ENCODE measurements at places on chromosomes 13 and 19.

DNA sequence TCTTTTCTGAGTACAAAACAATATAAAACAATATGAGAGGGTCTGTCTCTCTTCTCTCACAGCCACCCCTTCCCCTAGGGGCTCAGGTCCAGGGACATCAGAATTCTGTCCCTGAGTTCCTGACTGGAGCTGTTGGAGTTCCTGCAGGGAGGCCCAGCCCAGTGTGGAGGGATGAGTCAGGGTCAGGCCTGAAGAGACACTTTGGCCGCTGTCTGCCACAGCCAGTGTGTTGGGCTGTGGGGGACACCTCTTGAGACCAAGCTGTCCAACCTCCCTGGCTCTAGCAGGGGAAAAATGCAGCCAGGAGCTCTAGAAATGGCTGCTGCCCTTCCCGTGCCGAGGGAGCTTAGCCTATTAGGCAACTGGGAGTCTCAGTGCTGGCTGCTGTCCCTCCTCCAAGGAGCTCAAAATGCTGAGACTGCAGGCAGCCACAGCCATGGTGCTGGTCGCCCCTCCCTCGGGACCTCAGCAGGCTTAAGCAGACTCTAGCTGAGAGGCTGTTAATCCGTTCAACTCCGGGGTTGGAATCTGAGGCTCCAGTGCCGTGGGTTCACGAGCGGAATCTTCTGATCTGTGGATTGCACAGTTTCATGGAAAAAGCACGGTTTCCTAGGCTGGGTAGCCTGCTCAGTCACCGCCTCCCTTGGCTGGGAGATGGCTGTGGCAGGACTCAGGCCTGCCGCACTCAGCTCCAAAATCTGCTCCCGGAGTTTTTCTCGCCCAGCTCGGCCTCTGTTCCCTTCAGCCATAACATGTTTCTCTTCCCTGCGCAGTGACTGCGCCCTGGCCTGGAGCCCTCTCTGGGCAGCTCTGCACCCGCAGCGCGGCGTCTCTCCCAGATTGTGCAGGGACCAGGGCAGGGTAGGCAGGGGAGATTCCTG lies 3.8 kb upstream of the ZNF626 start:
- DNase-seq = peak; percentile 3

DNA sequence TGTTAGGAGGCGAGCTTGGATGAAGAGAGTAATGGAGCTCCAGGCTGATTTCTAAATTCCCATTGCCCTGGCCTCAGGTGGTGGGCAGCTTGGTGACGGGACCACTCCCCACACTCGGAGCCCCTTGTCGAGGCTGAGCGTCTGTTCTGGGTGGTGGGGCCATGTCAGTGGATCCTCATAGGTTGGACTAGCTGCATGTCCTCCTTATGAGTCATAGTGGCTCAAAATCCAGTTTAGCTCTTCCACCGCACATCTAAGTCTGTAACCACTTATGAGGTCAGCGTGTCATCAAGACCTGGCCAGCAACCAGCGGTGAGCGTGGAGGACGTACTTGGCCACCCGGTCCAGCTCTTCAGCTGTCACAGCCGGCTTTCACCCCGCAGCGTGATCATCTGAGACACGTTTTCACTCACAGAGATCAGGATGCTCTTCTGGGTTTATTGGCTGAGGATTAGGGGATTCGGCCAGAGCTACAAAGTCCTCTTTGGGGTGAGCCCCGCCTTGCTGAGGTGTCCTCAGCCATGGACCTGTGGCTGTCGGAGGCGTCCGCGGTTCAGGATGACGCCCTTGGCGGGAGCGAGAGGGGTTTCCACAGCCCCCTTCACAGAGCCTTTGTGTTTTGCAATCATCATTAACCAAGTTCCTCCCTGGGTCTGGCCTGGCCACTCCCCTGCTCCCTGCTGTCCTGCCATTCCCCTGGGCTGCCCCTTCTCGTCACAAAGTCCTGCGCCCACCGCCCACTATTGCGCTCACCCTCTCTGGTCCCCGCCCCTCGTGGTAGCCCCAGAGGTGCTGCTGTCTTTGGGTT lies 41.9 kb downstream of the ADPRHL1 start:
- peak; percentile 70 for DNase-seq

- DNase-seq = no peak
Measured at GRCh38 chr19:14168259-14168972, 32.0 kb upstream of the ASF1B start.

GRCh38 chr13:33210090-33210489 lies 75.5 kb downstream of the STARD13 start:
- no peak for DNase-seq

GRCh38 chr13:27076421-27076820 lies 95.2 kb downstream of the USP12 start:
- DNase-seq = peak; percentile 63

GRCh38 chr13:20513466-20513995 lies 12.1 kb downstream of the CRYL1 start:
- DNase-seq = no peak

DNA sequence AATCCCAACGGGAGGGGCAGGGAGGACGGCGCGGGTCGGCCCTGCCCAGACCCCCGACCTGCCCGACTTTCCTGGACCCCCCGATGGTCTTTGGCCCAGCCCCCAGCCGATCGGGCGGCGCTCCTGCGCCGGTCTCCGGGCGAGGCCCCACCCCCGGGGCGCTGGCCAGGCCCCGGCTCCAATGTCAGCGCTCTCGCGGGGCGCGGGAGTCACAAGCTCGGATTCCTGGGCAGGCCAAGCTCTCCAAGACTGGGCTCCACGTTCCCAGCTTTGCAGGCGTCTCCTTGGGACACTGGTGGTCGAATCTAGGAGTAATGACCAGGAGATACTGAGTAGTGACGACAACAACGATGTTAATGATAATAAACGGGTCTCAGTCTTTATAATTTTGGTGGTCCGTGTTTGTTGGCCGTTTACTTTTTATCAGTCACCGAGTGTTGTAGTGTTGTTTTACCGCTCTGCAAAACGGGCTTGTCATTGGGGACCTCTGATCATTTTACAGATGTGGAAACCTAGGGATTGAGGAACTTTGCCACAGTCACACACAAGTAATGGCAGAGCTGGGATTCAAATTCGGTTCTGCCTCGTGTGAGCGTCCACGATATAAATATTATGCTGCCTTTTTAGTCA lies 545 bp downstream of the RAD23A start:
- peak; percentile 81 for DNase-seq

- no peak for DNase-seq
Measured at GRCh38 chr19:16403151-16403977, 68.4 kb downstream of the EPS15L1 start.

DNA sequence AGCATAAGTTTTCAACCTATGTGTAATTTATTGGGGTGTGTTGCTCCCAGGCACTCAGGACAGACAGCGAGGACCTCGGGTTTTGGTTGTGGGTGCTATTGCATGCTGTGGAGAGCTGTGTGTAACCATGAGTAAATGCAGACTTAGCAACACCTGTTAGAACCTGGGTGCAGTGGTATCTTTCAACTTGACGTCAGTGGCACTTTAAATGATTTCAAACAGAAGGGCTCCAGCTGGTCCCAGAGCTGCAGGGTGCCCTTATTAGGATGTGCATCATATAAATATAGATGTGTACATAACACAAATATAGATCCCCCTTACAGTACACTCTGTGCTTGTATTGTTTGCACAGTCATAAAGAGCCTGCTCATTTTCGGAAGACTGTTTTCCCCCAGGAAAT lies 228.3 kb upstream of the IRS2 start:
- DNase-seq = no peak

DNA sequence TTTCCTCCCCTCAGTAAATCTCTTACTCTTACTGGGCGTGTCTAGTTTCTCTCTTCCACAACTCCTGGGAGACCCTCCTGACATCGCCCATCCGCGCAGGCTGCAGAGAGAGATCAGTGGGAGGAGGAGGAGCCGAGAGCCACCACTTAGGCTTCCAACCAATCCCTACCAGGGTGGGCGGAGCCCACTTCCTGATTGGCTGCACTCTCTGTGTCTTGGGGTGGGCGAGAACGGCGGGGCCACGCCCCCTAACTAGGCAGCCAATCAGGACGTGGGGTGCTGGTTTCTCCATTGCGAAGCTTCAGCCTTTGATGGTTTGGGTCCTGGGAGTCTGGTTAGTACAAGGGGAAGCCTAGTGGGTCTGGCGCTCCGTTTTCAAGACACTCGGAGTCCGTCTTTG lies at the start of gene PMIS2:
TSS of gene PMIS2 (plus strand) at position 326 of the 400 bp plus-strand sequence. CDS start 87 bp downstream, outside the sequence.
- DNase-seq = no peak

DNA sequence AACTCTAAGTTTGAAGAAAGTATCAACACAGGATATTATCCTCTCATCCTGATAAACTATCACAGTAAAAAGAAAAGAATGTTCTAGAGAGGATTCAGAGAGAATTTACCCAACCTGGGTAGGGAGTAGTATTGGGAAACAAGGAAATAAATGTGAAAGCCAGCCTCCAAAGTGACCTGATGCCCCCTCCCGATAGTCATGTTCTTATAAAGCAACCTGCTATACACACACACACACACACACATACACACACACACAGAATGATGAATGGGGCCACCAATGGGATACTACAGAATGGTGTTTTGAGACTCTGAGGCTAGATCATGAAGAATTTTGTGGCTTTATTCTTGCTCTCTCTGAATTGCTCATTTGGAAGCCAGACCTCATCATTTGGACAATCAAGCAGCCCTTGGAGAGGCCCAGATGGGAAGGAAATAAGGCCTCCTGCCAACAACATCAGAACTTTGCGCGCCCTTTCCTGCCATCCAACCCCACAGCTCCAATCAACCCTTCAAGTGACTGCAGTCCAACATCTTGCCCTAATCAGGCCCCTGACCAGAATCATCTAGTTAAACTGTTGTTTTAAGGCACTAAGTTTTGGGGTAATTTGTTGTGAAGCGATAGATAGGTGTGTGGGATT lies 807.9 kb upstream of the ARGLU1 start:
- DNase-seq = no peak

DNA sequence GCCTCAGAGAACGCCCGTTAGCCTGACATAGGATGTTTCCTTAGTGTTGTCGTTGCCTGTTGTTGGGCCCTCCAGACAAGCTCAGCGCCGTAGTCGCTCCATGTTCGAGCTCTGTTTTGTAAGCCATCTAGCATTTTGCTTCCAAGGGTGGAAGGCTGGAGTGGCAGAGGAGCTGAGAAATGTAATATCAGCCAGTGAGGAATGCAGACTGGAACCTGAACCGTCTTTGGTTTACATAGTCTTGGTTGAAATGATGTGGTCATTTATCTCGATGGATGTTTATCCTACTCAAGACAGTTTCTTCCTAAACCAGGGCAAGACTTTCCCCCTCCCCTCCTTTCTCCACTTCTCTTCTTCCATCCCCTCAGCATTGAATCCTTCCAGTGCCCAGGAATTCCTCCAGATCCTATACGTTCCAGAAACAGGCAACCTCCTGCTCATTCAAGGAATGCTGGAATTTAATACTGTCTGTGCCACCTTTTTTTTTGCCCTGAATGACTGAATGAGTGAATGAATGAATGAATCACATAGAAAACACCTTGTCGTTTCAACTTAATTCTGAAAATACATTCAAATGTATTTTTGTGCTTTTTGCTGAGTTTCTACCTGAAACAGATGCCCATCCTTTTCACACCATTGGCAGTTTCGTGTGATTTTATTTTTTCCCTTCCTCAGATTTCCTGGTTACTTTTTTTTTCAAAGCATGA lies 109.5 kb upstream of the MBNL2 start:
- no peak for DNase-seq

GRCh38 chr19:48152551-48152950 lies 17.6 kb downstream of the LIG1 start:
- DNase-seq = peak; percentile 73

DNA sequence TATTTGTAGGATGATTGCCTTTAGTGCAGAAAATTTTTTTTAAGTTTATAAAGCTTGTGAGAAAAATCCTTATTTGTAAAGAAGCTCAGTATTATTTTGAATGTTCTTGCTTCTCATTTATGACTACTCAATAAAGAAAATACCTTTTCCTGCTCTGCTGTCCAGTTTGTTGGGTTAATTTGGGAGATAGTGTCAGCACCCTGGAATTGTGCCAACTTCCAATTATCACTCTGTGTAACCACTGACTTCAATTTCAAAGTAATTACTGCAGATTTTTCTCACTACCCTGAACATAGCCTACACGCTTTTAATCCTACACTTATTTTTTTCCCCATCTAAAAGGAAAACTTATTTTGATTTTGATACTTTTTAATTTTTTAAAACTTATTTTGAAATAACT lies 93.1 kb downstream of the GGACT start:
- no peak for DNase-seq

DNA sequence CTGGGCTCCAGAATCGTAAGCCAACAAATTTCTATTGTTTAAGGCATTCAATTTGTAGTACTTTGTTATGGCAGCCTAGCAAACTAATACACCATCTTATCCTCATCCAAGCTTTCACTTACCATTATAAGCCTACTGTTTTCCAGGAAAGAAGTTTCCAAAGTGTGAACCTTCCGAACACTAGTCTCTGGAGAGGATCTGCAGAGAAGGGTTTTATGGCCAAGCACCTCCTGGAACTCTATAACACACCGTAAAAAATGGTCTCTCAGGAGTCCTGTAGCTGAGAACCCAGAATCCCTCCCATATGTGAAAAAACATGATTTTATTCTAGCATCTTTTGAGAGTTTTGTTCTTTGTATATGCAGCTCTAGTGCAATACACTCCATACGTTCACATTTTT lies 142.1 kb downstream of the POSTN start:
- DNase-seq = no peak

DNA sequence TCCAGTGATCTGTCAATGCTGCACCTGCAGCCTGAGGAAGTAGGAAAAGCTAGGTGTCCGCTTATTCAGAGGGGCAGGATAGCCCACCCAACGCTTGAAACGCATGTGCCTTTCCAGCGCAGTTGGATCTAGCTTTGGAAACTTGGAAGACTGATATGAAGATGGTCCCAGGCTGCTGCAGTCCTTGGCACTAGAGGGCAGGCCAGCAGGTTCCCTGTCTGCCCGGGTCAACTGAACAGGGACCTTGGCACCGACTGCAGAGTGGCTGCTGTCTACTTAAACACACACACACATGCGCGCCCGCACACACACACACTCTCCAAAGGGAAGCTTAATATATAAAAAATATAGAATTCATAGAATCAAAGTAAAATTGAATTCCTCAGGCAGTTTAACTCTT lies 100.0 kb downstream of the TSHZ3 start:
- DNase-seq = no peak

GRCh38 chr19:3186891-3187661 lies 1.3 kb downstream of the NCLN start:
- DNase-seq = no peak

DNA sequence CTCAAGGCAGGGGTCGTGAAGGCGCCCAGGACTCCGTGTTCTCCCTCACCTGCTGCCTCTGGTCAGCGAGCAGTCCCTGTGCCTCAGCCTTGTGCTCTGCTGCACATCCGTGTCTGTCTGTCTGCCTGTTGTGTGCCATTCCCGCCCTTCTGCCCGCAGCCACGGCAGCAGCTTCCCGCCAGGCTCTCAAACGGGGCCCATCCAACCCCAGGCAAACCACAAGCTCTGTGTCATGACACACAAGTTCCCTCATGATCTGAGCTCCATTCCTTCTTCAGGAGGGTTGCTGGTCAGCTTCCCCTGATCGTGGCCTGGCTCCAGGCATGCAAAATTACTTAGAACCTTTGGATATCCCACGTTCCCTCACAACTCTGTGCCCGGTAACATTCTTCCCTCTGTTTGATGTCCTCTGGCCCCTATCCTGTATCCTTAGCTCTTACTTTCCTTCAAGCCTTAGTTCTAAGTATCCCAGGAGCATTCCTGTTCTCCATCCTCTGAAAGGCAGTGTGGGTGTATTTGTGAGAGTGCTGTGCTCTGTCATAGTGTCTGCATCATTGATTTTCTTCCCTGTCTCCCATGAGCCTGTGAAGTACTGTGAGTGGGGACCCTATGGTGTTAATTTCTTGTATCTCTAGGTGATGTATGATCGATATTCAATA lies 3.2 kb downstream of the GPR183 start:
- no peak for DNase-seq

- no peak for DNase-seq
Measured at GRCh38 chr13:35481777-35482176, 5.3 kb upstream of the MAB21L1 start.

GRCh38 chr19:38210458-38210987 lies 13.5 kb downstream of the DPF1 start:
- no peak for DNase-seq
